ENCODE measurements at places on chromosomes 1 and 21.

DNA sequence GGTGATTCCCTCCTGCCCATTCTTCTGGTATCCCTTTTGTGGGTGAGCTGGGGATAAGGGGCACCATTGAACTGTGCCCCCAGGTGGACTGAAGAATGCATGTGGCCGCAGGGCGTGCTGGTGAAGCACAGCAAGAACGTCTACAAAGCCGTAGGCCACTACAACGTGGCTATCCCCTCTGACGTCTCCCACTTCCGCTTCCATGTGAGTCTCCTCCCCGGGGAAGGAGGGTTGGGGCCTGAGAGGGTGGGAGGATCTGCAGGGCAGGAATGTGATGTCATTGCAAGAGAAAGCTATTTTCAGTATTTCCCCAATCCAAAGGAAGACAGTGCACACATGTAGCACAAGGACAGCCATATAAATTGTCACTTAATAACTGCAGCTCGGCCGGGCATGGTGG is 7.5 kb upstream of the KPNA6 start:
- no peak for DNase-seq

- no peak for DNase-seq
These were observed 3.1 kb downstream of the WNT4 start for GRCh38 chr1:22139817-22140216.

DNA sequence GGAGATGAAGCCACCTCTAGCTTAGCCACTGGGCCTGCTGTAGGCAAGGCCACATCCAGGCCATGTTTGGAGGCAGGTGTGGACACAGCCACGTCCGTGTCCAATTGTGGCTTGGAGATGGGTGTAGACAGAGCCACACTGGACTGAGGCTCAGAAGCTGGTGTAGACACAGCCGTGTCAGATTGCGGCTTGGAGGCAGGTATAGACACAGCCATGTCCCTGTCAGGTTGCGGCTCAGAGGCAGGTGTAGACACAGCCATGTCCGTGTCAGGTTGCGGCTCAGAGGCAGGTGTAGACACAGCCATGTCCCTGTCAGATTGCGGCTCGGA is 2.2 kb downstream of the PERM1 start:
- no peak for DNase-seq

DNA sequence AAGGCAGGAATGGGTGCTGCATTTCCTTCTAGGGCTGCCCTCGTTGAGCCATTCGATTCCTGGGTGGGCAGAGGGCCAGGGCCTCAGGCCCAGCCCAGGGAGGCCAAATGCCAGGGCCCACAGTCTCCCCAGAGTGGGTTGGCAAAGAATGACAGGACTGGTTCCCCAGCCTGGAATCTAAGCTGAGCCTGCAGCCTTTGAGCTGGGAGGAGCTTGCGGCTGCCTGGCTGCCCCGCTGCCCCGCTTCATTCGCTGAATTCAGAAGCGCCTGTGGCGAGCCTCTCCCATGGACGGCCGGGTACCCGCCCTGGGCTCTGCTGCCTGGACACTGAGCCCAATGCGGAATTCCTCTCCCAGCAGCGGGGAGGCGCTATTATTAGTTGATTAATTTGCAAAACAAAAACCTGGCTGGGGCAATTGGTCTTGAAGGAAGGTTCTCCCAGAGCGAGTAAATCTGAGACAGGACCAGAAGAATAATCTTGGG is 32.3 kb upstream of the TARDBP start:
- no peak for DNase-seq

- no peak for DNase-seq
These were observed 41.4 kb upstream of the PLA2G2C start for GRCh38 chr1:20227704-20228103.

DNA sequence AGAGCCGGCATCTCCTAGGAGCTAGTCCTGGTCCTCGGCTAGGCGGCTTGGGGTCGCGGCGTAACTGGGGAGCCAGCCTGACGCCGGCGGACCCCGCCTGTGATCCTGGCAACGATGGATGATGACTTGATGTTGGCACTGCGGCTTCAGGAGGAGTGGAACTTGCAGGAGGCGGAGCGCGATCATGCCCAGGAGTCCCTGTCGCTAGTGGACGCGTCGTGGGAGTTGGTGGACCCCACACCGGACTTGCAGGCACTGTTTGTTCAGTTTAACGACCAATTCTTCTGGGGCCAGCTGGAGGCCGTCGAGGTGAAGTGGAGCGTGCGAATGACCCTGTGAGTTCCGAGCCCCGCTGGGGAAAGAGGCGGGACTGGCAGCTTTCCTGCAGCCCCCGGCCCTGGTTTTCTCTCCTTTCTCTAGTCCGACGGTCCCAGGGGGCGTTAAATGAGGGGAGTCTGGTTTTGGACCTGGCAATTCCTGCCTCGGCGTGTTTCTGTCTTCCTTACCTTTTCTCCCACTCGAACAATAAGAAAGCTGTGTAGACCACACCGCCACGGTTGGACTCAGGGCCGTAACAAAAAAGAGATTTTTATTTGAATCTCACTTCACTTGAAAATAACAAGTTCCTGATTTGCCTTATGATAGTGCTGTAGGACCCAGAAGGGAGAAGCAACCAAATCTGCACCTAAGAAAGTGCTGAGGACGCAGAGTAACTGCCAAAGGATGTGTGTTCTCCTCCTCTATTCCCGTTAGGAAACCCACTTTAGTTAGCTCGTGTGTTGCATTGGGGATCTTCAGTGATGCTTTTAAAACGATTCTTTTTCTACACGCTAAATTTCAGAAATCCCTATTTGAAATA is at the start of gene SPRTN:
TSS of gene SPRTN (plus strand) at position 24 of the 859 bp plus-strand sequence. CDS start at position 115, 91 bp downstream.
- no peak for DNase-seq

DNA sequence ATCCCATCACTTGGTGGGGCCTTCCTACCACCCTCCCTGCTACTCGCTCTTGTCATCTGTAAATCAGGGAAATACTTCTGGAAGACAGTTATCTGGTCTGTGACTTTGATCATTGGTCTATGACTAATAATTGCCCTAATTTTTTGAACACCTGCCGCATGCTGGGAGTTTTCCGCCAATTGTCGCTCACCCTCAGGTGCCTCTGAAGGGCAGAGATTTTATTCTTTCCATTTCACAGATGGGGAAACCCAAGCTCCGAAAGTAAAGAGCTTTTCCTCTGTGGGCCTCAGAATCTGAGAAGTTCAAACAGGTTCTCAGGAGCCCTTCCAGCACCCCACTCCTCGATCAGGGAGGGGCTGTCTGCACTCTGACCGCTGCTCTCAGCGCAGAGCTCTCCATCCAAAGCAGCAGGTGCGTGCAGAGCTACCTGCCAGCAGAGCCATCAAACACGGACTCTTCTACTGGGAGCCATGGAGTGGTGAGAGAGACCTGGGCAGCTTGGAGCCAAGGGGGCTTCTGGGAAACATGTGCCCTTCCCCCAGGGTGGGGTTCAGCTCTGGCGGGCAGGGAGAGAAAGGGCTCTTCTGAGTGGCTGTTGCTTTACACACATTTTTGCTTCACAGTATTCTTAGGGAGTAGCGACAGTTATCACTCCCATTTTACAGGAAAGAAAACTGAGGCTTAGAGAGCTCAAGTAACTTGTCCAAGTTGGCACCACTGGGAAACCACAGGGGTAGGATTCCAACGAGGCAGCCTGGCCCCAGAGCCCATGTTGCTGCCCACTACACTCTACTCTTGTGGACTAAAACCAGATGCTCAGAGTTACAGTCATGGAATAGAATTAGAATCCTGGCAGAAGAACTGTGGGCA is 5.8 kb upstream of the RUNX3 start:
- no peak for DNase-seq

DNA sequence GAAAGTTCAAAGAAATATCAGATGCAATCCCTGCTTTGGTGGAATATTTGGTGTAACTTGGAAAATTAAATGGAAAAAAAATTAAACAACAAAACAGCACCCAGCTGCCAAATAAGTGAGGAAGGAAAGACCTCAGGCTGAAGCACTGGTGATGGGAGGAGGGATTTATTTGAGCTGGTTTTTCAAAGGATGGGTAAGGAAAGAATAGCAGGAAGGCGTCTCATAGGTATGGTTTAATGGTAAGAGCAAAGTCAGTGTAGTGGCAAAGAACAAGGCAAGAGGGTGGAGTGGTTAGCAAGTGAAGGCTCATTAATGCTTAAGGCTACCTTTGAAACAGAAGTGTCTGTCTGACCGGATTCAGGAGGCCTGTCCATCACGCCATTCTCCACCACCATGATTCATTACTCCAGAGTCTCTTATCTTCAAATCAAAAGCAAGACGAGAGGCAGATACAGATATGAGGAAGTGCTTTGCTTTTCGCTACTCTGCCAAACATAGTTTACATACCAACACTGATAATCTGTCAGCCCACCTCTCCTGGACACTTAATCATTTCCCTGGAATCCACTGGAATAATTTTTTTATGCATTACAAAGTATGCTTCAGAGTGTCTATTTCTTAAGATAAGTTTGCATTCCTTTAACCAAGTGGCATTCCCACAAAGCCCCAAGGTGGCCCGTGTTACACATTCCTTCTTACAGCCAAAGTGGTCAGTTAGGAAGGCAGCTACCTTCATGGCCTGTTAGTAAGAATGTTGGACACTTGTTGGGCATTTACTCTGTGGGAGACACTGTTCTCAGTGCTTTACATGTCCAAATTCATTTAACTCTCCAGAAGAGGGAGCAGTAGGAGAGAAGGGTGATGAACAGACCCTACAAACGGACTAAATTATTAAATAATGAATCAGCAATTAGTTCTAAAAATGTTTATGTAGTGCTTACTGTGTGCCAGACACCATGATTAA is 146.6 kb downstream of the ROR1 start:
- DNase-seq, result no peak

GRCh38 chr21:38908537-38908936 is 102.8 kb downstream of the ETS2 start:
- no peak for DNase-seq

DNA sequence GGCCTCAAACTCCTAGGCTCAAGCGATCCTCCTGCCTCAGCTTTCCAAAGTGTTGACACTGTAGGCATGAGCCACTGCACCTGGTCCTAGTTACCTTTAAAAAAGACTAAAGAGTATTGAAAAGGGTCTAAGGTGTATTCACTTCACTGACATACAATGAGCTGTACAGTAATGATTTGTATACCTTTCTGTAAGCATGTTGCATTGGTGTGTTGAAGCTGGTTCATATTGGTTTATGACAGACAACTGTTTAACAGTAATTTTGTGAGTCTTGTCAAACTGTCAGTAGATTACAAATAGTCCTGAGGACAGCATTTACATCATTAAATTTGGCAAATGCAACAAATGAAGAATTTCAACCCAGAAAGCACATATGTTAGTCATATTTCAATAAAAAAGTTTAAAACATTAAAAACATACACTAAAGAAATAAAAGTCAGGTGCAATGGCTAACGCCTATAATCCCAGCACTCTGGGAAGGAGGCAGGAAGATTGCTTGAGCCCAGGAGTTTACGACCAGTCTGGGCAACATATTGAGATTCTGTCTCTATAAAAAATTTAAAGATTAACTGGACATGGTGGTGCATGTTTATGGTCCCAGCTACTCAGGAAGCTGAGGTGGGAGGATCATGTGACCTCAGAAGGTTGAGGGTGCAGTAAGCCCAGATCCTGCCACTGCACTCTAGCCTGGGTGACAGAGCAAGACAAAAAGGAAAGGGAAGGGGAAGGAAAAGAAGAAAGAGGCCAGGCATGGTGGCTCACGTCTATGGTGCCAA is 88.3 kb upstream of the HP1BP3 start:
- no peak for DNase-seq

- no peak for DNase-seq
These were observed 188.6 kb downstream of the FCRL5 start for GRCh38 chr1:157363660-157364140.
